Pulmonary artery endothelial cell (primary cell): ENCODE measurements at places on chromosomes 2 and 18.

DNA sequence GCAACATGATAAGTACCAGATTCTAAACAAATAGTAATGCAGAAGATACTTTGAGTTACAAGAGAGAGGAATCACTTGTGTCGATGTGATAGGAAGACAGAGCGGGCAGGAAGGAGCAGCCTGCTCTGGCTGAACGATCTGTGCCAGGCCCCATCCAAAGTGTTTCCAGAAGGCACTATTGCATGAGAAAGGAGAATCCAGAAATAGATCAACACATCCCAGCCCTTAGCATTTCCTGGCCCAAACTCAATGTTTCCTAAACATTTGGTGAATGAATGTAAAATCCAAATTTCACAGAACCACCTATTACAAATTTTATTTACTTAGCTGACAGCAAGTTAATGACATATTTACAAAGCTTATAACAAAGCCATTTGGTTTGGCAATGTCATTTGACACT, 257.2 kb downstream of the TXNL1 start:
- DNase-seq, result no peak

DNA sequence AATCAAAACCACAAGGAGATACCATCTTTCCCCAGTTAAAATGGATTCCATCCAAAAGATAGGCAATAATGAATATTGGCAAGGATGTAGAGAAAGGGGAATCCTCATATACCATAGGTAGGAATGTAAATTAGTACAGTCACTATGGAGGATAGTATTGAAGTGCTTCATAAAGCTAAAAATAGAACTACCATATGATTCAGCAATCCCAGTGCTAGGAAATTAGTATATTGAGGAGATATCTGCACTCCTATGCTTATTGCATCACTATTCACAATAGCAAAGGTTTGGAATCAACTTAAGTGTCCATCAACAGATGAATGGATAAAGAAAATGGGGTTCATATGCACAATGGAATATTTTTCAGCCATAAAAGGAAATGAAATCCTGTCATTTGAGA, 251.2 kb downstream of the ZNF804A start:
- DNase-seq, result no peak

DNA sequence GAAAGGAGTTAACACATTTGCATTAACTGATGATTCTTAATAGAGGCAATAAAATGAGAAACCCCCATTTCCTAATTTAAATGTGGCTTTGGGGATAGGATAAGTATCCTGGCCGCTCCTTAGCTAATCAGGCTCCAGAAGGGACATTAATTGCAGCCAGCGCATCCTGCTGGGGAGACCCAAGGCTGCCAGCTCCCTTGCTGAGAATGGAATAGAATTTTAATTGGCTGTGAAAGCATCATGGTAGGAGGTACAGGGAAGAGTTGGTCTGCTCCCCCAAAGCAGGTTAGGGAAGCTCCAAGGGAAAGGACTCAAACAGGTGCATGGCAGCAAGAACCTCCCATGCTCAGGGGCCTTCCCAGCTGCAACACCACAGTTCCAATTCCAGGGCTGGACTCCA, 71.4 kb downstream of the MARCHF4 start:
- DNase-seq, result no peak

GRCh38 chr2:184562532-184562931, 35.8 kb upstream of the ZNF804A start:
- no peak for DNase-seq

DNA sequence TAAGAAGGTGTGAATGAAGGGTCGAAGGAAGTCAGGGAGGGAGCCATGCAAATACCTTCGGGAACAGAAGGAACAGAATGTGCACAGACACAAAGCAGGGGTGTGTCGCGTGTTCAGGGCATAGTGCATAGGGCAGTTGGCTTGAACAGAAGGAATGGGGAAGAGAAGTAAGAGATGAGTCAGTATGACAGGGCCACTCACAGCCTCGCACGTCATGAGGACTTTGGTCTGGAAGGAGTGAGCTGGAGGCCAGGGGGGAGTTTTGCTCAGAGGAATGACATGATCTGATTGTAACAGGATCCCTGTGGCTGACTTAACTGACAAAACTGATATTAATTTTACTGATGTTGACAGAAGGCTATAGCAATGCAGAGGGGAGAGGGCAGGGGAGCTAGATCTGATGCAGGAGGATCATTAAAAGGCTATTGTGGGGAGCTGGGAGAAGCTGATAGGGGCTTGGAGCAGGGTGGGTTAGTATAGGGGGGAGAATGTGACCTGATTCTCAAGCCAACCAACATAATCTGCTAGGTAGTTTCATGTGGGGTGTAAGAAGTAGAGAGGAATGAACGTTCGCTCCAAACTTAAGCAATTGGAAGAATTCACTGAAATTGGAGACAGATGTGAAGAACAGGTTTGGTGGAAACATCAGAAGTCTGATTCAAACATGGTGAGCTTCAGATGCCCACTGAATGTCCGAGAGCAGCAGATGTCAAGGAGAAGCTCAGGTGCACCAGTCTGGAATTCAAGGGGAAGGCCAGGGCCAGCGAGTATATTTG, 60.4 kb upstream of the COPS8 start:
- no peak for DNase-seq

- DNase-seq, result no peak
Observed at GRCh38 chr2:127721978-127722355, 20.7 kb downstream of the SFT2D3 start.

GRCh38 chr2:237995036-237995435, 28.2 kb downstream of the UBE2F start:
- DNase-seq, result no peak

DNA sequence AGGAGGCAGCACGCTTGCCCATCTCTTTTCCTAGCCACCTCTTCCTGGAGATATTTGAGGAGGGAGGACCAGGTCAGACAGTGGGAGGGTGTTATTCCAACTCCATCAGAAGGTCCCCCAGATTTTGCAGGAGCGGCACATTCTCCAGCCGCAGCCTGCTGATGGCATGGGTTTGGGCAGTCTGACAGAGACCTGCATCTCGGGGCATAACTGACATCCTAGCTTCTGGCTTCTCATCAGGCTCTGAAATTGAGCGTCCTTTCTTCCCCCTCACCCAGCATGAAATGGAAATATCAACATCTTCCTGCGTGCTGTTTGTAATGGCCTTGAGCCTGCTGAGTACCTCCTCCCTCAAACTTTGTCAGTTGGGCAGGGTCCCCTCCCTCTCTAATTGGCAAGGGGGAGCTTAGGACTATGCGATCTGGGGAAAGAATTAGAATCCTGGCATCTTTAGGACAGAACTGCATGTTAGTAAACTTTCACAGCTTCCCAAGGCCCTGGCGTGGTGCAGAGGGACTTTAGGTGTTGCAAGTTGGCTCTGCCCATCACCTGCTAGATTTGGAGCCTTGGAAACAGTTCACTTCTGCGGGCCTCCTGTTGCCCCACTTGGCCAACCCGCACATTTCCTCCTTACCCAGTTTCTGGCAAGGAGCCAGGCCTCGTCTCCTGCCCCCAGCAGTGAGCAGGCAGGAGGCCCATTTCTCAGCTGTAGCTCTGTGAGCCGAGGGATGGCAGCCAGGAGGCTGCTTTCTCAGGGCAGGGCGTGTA, 2.2 kb downstream of the ITM2C start:
- DNase-seq, result no peak

DNA sequence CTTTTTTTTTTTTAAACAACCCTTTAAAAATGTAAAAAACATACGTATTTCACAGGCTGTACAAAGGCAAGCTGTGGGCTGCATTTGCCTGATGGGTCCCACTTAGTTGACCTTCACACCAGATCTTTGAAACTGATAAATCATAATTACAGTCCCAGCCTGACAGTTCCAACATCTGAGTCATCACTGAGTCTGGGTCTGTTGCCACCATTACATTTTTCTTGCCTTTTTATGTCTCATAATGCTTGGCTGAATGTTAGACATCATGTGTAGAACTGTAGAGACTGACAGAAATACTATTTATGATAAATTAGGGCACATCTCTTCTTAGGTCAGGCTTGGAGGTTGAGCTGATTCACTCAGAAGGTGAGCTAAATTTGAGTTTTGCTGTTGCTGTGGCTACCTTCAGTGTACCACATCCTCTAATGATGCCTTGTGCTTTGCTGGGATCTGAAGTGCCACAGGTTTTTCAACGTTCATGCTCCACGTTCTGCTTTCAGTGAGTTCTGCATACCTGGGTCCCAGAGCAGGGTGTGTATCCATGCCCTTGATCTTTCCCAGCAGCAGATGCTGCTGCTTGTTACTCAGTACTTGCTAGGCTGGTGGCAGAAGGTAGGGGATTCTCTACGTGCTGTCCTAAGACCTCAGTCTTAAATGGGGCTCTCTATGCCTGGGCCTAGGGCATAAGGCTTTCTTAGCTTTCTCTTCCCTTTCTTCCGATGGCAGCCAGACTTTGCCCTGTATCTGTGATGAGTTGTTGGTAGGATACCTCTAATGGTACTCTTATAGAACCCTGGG, 160.6 kb upstream of the SMAD7 start:
- DNase-seq, result no peak

DNA sequence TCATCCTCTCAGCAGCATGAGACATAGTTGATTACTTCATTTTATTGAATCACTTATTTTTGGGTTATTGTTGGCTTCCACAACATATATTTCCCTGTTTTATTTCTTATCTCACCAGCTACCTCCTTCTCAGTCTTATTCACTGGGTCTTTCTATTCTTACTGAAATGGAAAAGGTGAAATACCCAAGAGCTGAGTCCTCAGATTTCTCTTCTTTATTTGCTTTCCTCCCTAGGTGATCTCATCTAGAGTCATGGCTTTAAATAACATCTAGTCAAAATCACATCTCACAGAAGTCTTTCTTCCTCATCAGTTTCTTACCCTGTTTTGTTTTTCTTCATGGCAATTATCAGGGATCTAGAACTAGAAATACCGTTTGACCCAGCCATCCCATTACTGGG, 105.0 kb upstream of the RBBP8 start:
- DNase-seq, result no peak

DNA sequence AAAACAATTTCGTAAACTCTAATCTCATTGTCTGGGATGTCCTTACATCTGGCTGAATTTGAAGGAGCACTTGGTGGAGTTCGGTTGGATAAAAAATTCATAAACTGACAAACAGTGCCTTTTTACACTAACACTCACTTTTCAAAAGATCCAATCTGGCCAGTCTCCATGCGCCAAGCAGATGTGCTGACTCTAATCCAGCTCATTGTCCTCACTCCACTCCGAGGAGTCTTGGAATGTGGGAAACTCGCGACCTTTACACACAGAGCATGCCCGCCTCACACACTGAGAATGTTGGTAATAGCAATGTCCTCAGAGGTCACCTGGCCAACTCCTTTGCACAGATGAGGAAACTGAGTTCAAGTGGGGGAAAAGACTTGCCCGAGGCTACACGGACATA, 66.8 kb downstream of the XDH start:
- no peak for DNase-seq
